ENCODE measurements at places on chromosomes 12 and 14. TPM values are rescaled to one million over a fixed set of nuclear protein-coding genes. Genes with fewer than 3 reads are reported as not detected.

The LUM gene
- not detected for total RNA-seq

The RNASE7 gene
- not detected for total RNA-seq

The LRRC10 gene
- total RNA-seq = not detected

The CKB gene
- total RNA-seq = 13.4 TPM

The RNFT2 gene
- 23.6 TPM for total RNA-seq

The ATXN7L3B gene
- total RNA-seq = 16.3 TPM

The PTMS gene
- 71.3 TPM for total RNA-seq

The ITGB7 gene
- total RNA-seq = 187 TPM

The PTPN6 gene
- total RNA-seq = 223 TPM

The FGD6 gene
- 2.6 TPM for total RNA-seq

The M6PR gene
- 199 TPM for total RNA-seq

The MYBPC1 gene
- not detected for total RNA-seq

The HPD gene
- not detected for total RNA-seq

The PTGDR gene
- not detected for total RNA-seq

The RDH12 gene
- total RNA-seq = not detected

The OR4K2 gene
- total RNA-seq = not detected

The NYNRIN gene
- not detected for total RNA-seq

The POTEM gene
- total RNA-seq = not detected

The ZNF641 gene
- total RNA-seq = 7.6 TPM

The MANSC4 gene
- total RNA-seq = not detected

The SLC25A21 gene
- not detected for total RNA-seq

The APOLD1 gene
- total RNA-seq = 8.7 TPM

The KRT80 gene
- not detected for total RNA-seq

The CLEC1B gene
- total RNA-seq = not detected

The CLEC2D gene
- 267 TPM for total RNA-seq

Data from activated T-helper 17 cell treated with anti-CD3 and anti-CD28 coated beads, Interleukin-2, amount 50 U/mL, for 72 hours (primary cell).